Panc1 (cell line): ENCODE measurements at places on chromosomes 5 and 9. TPM values are rescaled to one million over a fixed set of nuclear protein-coding genes. Genes with fewer than 3 reads are reported as not detected.
A peak's percentile ranks its signal among the peaks of the same experiment; 100 is the strongest.

DNA sequence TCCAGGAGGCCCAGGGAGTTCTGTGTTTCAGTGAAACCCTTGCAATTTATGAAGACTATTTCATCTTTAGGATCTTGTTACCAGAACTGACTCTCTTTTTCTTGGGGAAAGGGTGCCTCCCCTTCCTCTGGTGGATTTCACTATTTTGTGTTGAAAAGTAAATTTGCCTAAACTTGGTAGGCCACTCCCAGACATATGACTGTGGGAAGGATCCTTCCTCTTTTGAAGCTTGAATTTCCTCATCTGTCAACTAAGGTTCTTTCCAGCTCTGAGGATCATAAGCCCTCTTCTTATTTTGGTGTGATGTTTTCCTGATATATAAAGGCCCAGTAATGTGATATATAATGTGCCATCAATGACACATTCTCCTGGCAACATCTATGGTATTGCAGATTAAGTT, 59.1 kb upstream of the ZFAND5 start:
- DNase-seq: no peak

DNA sequence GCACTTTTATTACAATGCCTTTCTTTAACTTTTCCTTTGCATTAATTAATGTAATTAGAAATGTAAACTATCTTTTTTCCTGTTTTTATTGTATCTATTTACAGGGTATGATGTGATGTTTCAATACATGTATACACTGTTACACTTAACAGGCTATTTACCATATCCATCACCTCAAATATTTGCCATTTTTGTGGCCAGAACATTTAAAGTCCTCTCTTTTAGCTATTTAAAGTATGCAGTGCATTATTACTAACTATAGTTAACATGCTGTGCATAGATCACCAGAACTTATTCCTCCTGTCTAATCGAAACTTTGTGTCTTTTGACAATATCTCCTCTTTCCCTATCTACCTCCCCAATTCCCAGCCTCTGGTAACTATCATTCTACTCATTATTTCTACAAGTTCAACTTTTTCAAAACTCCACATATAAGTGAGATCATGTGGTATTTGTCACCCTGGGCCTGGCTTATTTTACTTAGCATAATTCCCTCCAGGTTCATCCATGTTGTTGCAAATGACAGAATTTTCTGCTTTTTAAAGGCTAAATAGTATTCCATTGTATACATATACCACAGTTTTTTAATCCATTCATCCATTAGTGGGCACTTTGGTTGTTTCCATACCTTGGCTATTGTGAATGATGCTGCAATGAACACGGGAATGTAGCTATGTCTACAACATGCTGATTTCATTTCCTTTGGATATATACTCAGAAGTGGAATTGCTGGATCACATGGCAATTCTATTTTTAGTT, 32.8 kb downstream of the OR2K2 start:
- no peak for DNase-seq

GRCh38 chr9:134993416-134993815, 75.7 kb upstream of the FCN1 start:
- DNase-seq: no peak

GRCh38 chr5:32505756-32506155, 61.2 kb upstream of the ZFR start:
- DNase-seq: no peak

GRCh38 chr5:33244441-33245150, 196.2 kb upstream of the TARS1 start:
- no peak for DNase-seq

DNA sequence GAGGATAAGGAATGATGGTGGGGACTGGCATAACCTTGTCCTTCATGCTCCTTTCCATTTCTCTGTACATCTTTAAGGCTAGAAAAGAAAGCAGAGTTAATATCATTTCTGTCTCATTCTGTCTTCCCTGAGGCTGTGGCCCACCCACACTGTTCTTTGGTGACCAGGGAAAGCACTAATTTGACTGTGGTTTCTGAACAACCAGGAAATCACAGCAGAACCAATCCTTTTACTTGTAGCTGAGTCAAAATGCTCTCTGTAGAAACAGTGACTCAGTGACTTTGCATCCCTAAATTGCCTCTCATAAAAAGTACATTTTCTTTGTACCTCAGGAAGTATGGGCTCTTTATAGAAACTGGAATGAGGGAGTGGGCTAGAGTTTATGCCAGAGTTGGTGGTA, 28.1 kb downstream of the IL33 start:
- no peak for DNase-seq

The NR5A1 gene
- total RNA-seq: 2.5 TPM

The SLC28A3 gene
- not detected for total RNA-seq

DNA sequence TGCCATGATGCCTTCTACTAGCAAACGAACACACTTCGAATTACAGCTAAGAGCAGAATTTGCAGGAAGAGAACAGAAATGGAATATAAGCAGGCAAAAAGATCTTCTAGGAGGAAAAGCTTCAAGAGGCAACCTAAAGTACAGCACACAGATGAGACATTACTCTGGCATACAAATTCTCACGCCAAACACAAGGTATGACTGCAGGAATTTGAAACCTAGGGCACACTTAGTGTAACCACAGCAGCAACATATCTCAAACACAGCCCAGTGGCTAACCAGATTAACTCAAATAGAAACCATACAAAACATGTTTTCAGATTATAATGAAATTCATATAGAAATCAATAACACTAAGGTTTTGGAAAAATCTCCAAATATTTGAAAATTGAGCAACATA, 481.0 kb upstream of the RGMB start:
- no peak for DNase-seq

- DNase-seq: peak; percentile 8
These were observed 521.6 kb upstream of the ST8SIA4 start for GRCh38 chr5:101424530-101425175.

- DNase-seq: no peak
These were observed 150.9 kb downstream of the OSTF1 start for GRCh38 chr9:75239176-75239575.

The LTC4S gene
- total RNA-seq: 0.69 TPM

DNA sequence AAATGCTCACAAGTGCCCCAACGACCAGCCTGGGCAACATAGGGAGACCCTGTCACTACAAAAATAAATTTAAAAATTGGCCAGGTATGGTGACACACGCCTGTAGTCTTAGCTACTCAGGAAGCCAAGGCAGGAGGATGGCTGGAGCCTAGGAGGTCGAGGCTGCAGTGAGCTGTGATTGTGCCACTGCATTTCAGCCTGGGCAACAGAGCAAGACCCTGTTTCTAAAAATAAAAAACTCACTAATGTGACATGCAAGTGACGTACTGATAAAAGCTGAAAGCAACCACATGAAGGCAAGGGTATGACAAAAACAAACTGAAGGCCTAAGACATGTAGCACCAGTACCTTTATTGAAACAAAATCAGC, 81.1 kb downstream of the TLE1 start:
- DNase-seq: no peak

GRCh38 chr5:132510076-132510475, 19.5 kb upstream of the IRF1 start:
- DNase-seq: no peak

- DNase-seq: no peak
These were observed 28.4 kb downstream of the GZMK start for GRCh38 chr5:55052383-55052931.

- no peak for DNase-seq
These were observed 127.9 kb downstream of the ADAMTS2 start for GRCh38 chr5:179217356-179217755.

The SLC25A2 gene
- total RNA-seq: 0.28 TPM

The ADAMTS19 gene
- not detected for total RNA-seq

The TXN gene
- total RNA-seq: 197 TPM

DNA sequence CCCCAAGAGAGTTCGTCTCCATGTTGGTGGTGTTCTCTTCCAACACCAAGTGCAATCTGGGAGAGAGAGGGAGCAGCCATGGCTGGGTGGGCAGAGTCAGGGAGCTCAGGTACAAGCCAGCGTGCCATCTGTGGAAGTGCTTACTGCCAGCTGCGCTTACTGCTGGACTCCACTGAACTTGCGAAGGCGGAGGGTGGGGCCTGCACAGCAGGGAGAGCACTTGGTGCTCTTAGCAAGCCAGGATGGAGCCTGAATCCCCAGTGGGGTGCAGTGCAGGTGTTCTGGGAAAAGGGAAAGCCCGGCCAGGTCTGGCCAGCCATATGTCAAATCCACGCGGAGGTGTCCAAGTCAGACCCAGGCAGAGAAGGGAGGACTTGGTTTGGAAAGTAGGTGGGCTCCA, 142.0 kb downstream of the FANCC start:
- no peak for DNase-seq

The LIX1 gene
- total RNA-seq: not detected

The SSNA1 gene
- total RNA-seq: 86.9 TPM

DNA sequence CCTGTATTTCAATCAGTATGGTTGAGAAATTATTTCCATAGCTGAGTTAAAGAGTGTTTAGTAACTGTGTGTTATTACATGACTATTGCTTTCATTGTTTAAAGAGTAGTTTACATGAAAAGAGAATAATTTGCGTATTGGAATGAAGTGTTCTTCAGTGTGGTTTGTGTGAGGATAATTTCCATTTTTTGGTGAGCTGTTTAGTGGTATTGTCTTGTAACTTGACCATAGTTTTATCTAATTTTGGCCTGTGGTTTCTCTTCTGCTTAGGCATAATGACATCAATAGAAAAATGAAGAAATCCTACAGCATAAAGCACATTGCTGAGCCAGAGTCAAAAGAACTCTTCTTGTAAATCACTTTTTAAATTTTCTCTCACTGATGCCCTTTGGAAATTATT, 151.2 kb downstream of the SNCAIP start:
- no peak for DNase-seq

DNA sequence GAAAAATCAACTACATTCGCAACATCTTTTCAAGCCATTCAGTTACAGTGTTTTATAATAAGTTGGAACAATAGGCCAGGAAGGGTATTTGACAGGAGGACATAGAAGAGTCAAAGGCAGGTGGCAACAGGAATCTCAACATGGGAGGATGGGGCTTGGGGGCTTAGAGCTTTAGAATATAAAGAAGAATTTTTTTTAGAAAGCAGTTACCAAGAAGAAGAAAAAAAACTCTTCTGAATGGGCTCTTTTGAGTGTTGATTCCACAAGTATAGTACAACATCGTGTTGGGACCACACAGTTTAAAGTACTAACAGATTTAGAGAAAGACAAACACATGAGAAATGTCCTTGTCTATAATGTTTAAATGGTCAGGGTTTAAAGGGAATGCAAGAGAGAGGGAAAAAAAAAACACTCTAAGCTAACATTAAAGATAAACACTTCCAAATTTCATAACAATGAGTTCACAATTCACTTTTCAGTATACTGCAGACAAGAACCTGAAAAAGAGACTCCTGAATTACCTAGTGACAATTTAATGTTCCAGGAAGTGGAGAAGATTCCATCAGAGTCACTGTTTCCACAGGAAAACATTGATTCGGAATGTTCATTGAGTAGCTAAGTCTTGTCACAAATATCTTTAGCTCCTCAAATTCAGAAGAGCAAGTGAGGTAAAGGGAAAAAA, 282.3 kb downstream of the DEPDC1B start:
- DNase-seq: no peak

The MUSK gene
- not detected for total RNA-seq

- DNase-seq: no peak
These were observed 490.2 kb downstream of the TLE4 start for GRCh38 chr9:80061940-80062339.

DNA sequence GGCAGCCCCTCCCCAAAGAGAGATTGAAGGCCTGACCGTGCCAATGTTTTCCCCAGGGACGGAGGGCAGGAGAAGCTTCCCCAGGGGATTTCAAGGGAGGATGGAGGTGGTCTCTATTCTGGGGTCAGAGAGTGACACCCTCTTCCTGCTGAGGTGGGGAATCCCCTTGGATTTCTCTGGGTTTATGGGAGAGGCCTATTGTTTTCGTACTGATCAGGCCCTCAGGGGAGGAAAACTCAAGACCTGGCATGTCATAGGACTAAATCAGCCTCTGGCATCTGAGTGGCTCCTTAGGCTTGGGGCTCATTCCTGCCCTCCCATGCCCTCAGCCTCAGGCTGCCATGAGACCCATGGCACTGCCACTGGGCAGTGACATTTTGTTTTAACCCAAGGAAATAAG, 44.6 kb downstream of the IRF1 start:
- DNase-seq: no peak

DNA sequence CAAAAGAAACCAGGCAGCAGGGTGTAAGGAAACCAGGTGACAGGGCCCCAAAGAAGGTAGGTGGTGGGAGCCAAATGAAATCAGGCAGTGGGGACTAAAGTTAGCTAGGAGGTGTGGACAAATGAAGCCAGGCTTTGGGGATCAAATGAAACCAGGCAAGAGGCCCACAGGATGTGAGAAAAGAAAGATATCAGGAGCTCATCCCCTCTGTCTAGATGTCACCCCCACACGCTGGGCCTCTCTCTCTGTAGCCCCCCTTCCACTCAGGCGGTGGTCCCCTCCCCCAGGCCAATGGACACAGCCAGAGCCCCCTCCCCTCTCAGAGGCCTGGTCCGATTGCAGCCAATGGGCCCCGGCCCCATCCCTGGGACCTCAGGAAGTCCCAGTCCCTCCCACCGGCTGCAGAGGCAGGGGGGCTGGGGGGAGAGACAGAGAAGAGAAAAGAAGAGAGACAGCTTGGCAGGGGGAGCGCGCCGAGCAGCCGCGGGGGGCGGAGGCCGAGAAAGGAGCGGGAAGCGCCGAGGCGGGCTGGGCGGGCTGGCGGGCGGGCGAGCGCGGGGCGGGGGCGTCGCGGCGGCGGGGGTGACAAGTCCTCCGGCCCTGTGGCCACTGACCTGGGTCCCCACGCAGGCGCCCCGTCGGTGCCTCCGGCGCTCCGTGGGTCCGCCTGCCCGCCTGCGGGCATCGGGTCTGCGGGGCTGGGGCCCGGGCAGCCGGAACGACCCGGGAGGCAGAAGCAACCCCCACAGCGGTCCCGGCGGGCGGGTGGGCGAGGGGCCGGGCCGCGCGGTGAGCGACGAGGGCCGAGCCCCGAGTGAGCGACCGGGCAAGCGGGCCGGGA, 11.9 kb downstream of the CNTFR start:
- no peak for DNase-seq

The N4BP3 gene
- 2.3 TPM for total RNA-seq

- no peak for DNase-seq
These were observed 21.5 kb upstream of the DELE1 start for GRCh38 chr5:141902015-141902814.

- no peak for DNase-seq
These were observed 41.7 kb upstream of the HSD17B4 start for GRCh38 chr5:119410448-119411159.

GRCh38 chr9:121786543-121786948, 135.1 kb downstream of the DAB2IP start:
- no peak for DNase-seq

GRCh38 chr5:4661836-4662235, 478.3 kb upstream of the ADAMTS16 start:
- no peak for DNase-seq

- DNase-seq: no peak
These were observed 181.5 kb downstream of the OLFM1 start for GRCh38 chr9:135268981-135269380.
